ENCODE measurements at places on chromosomes 11 and 22.
A peak's percentile ranks its signal among the peaks of the same experiment; 100 is the strongest.

DNA sequence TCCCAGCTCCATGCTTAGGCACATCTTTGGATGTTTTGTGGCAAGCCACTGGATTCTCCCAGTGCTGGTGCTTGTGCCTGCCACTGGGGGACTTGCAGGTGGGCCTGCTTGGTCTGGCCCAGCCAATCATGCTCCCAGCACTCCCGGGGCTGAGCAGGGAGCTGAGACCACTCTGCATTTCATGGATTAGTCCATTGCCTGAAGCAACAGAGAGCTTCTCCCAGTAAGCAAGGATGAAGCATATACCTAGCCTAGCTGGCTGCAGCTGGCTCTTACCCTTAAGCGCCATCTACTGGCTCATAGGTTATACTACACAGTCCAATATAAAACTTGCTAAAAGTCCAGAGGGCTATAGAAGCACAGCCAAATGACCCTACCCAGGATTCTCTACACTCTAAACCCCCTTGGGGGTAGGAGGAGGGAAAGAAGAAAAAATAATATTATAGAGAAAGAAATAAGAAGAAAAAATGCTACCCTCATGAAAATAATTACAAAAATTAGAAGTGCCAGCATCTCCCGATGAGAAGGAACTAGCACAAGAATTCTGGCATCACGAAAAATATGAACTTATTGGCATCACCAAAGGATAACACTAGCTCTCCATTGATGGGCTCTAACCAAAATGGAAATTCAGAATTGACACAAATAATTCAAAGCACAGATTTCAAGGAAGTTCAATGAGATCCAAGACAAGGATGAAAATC is 275.3 kb downstream of the C11orf87 start:
- DNase-seq = peak; percentile 68

DNA sequence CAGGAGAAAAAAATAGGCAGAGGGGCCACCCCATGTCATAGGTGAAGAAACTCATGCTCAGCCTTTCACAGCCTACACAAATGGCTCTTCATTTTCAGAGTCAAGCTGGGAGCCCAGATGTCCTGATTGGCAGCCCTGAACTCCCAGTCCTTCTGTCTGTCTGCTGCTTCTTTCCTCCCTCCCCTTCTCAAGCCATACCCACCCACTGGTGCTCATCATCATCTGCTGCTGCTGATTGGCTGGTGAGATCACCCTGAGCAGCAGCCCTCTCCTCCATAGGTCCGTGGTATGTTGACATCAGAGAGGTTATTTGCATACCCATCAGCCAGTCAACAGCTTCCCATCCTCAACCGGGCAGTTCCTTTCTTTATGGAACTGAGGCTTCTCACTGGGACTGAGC is 46.1 kb upstream of the PRDM11 start:
- peak; percentile 74 for DNase-seq

- DNase-seq = no peak
Measured at GRCh38 chr22:20864186-20864908, 5.5 kb downstream of the SNAP29 start.

DNA sequence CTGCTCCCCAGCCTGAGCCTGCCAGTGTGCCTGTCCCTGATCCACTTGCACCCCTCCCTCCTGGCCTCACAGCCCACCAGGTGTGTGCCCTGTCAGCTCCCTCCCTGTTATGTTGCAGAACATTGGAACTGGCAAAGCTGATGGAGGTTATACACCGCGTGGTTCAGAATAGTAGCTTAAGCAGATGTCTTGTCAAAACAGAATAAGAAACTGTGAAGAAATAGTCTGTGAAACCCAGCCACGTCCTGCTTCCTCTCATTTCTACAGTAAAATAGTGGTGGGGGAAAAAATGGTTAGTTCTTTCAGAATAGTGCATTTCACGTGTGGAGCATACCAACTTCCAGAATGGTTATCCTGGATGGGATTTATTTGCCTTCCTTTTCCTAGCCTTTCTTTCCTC is 161.2 kb upstream of the NAV2 start:
- DNase-seq = no peak

DNA sequence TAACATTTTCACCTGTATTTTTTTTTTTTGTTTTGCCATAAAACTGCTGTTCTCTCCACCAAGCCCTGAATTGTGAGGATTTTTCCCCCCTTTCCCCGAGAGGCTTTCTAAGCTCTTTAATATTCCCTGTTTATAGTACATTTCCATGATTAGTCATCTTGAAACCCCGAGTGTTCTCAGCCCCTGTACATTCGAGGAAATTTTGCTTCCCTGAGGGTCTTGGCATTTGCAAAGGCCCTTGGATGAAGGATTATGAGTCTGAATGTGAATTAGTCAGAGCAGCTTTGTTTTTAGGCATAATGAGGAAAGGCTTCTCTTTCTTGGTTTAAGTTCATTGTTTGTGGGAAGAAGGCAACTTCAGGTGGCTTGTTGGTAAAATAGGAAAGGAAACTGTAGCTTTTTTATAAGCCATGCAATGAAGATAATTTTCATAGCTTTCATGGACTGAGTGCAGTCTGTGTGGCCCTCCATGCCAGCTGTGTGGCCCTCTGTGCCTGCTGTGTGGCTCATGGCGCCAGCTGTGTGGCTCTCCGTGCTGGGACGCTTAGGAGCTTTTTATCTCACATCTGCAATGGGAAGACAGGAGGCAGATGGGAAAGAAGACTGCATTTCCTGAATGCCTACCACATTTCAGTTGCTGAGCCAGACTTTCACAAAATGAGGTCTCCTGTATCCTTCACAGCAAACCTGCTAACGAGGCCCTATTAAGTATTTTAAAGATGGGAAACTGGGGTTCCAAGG is 129.0 kb downstream of the TEAD1 start:
- DNase-seq = no peak

DNA sequence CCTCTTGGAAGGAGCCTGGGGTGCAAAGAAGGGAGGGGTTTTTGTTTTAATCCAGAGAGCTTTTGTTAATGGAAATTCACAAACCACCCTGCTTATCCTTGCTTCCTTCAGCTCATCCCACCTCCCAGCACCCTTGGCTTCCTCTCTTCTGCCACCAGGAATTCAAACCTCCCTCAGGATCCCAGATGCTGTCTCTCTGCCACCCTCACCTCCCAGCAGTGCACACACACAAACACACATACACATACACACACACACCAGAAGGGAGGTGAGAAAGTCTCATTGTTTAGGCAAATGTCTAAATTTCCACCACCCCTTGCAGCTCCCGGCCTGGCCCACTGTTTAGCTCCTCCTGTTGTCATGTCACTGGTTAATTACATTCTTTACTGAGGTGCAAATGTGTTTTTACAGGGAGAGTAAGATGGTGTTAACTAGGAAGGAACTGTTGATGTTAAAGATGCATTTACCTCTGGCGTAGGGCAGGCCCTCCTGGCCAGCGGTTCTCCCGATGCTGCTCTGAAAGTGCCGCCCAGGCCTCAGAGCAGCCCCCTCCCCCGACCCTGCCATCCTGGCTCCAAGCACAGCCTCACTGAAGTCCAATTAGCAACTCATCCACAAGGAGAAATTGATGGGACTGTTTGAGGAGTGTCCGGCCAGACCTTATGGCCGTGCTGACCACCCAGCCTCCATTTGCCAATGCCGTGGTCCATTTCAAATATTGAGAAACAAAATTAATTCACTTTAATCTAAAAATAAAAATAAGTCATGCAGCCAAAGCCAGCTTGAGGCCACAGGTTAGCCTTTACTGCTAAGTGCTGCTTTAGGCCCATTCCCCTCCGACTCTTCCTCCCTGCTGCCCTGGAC is 165.4 kb downstream of the FEZ1 start:
- peak; percentile 45 for DNase-seq

- DNase-seq = peak; percentile 31
Measured at GRCh38 chr22:48091656-48092223, 1329.3 kb downstream of the TBC1D22A start.

GRCh38 chr11:130740819-130741218 is 175.5 kb downstream of the SNX19 start:
- no peak for DNase-seq

DNA sequence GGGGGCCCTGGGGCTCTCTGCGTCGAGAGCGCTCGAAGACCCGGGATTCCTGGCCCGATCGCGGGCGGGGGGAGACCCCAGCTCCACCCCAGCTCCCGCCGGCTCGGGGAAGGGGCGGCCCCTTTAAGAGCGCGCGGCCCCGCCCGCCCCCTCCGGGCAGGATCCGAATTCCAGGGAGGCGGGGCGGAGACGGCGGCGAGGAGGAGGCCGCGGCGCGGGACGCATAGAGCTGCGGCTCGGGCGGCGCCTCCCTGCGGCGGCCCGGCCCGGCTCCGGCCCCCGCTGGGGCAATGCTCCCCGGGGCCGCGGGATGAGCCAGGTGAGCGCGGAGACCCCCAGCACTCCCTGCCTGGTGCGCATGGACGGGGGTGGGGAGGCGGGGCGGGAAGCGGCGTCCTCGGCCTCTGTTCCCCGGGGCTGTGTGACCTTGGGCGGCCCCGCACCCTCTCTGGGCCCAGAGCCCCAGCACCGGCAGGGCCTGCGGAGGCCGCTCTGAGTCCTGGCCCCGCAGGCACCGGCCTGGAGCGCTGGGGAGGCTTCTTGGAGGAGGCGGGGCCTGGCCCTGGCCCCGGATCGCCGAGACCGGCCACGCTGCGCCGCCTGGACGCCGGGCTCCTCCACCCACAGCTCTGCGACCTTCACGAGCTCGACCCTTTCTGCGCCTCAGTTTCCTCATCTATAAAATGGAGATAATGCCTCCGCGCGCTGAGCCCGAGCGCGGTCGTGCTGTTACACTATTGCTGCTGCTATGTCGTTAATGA is 565 bp downstream of the GAS2L1 start:
- DNase-seq = peak; percentile 92
